Activated CD4-positive, alpha-beta T cell treated with anti-CD3 and anti-CD28 coated beads, Interleukin-2, amount 50 U/mL, for 1 hour (primary cell): ENCODE measurements at places on chromosomes 2 and 18.

DNA sequence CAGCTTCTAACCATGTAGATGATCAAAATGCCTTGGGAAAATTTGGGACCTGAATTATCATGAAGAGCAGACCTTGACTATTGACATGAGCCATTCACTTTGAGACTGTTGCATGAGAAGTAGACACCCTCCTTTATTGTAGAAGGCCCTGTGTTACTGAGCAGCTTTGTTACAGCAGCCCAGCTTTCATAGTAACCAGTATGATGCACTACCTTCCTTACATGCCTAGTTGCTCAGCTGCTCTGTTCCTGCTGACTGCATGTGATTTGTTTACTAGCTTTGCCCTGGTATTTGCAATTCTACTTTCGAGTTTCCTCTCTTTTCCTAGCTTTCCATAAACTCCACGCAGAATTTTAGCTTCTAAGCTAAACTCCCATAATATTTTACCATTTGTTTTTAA is 11.2 kb upstream of the FN1 start:
- no peak for DNase-seq

GRCh38 chr2:46257476-46257875 is 39.7 kb upstream of the EPAS1 start:
- no peak for DNase-seq

DNA sequence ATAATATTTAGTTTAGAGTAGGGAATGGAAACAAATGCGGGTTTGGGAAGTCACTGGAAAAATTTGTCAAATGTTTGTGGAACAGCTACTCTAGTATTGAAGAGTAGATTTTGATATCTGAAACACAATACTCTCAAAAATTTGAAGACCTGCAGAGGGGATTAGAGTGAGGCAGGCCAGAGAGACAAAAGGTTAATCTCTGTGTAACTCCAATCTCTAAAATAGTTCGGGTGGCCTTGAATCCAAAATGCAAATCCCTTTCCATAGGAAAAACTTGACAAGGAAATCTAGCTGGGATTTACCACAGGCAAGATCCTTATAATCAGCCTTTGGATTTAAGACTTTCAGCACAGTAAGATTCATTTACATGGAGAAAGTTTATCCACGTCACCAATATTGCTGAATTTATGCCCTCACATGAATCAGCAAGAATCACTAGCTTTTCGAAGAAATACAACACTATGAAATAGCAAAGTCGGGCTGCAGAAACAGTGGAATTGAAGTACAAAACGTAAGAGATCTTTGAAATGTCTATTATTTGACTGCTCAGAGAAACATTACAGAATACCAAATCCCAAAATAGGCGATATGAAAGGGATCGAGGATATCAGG is 423.7 kb upstream of the ZNF804A start:
- DNase-seq: no peak

DNA sequence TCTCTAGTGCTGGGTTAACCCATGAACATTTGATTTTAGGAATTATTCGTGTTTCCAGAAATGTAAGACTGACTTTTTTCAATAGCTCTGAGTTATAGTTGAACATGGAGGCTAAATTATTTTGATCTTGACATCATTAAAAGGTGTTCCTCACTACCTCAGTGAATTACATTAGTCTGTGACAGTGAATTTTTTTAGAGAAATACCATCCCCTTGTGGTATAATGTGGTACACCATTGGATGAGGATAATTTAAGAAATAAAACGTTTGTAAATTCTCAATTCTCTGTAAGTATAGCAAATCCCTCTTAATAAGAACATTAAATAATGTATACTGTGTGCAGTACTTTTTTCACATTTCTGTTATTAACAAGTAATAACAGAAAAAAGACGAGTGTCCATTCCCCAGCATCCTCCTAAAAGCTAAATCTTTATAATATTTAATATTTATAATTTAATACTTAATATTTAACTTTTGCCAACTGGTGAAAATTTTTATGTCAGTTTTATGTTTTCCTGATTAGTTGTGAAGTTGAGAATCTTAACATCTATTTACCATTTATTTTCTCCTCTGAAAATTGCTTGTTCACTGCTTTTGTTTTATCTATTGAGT is 70.3 kb upstream of the CWC22 start:
- DNase-seq: no peak

GRCh38 chr2:200860092-200860795 is 4.2 kb downstream of the CLK1 start:
- DNase-seq: no peak
